ENCODE measurements at places on chromosomes 16 and 17.

- DNase-seq, result peak; percentile 78
Measured at GRCh38 chr17:9924735-9925191, 19.7 kb upstream of the RCVRN start.

DNA sequence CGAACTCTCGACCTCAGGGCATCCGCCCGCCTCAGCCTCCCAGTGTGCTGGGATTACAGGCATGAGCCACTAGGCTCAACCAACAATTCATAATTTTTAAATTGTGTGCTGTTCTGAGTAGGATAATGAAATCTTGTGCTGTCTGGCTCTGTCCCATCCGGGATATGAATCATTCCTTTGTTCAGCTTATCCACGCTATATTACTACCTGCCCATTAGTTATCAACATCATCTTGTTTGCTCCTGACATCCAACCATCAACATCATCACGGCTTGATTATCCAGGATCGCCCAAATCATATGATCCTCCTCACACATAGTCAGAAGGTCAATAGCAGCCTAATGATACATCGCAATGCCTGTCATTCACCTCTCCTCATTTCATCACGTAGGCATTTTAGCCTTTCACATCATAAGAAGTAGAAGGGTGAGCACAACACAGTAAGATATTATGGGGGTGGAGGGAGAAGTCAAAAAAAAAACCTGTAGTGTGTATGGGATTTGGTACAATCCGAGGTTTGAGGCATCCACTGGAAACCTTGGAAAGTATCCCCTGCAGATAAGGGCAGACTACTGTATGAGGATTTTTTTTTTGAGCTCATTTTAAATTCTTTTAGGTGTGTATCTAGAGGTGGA, 77.0 kb upstream of the SIAH1 start:
- no peak for DNase-seq

DNA sequence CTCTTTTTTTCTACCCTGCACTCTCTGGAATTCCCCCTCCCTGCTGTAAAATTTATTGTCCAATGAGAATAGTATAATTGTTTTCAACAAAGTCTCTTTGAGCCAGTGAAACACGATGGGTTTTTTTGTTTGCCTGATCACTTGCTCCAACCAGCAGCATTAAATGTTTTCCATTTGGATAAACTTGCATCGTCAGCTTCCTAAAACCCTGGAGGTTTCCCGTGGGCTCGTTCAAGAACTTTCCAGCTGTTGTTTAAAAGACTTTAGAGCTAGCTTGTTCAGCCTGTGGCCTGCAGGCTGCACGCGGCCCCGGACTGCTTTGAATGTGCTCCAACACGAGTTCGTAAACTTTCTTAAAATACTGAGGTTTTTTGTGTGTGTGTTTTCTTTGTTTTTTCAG, 14.9 kb downstream of the NAGPA start:
- no peak for DNase-seq

DNA sequence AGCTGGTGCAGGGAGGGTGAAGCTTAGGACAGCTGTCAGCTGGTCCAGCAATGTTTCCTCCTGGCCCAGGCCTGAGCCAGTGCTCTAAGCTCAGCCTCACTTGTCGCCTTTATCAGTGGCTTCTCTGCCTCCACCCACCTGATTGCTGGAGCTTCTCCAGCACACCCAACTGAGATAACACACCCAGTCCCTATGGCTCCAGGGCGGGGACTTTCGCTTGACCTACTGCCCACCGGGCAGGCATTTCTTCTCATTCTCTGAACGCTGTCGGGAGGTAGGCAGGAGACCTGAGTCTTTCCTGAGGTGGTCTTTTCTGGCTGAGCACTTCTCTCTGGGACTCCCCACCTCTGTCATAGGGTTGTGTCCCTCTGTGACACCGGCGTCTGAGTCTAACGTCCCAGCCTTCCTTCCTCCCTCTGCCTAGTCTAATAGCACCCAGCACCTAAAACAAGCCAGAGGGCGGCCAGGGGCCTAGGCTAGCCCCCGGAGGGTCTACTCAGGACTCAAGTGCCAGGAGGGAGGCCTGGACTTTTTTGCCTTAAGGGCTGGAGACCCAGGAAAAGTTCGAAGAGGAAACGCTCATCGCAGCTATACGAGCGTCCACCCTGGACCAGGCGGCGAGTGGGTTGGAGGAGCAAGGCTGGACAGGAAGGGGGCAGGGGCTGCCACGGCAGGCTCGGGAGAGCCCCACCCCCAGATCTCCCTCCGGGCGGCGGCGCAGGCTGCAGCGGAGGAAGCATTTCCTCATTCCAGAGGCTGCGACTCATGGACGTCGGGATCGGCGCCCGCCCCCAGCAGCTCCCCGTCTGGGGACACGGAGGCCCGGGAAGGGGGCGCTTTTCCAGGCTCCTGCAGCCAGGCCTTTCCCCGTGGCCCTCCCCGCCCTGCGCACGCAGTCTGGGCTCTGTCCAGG, 756 bp downstream of the TAX1BP3 start:
- DNase-seq, result no peak

GRCh38 chr17:38743556-38744171, 4.5 kb downstream of the PCGF2 start:
- DNase-seq, result no peak

GRCh38 chr17:17204041-17204591, 2.0 kb downstream of the PLD6 start:
- no peak for DNase-seq
